ENCODE measurements at places on chromosomes 12 and 14. TPM values are rescaled to one million over a fixed set of nuclear protein-coding genes. Genes with fewer than 3 reads are reported as not detected.

DNA sequence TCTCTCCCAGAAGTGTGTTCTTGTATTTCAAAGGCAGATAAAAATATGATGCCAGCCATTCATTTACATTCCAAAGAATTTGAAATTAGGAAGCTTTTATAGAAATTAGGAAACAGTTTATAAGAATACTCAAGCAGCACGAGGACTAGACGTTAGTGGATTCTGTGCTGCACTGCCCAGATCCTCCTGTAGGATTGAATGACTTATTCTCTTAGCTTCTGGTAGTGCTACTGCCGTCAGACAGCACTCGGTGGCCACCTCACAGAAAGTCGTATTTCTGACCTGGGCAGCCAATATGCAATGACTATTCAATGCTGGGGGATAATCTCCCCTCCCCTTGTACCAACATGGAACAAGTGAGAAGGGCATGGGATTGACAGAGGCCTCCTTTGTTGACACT is 326.4 kb downstream of the RPL10L start:
- no peaks in the 10 kb centered on the region for H3K27me3 ChIP-seq
- no peak overlapping the region for H3K4me3 ChIP-seq
- no peak for DNase-seq

GRCh38 chr14:56952766-56953473 is 142.6 kb upstream of the OTX2 start:
- no peak overlapping the region for H3K4me3 ChIP-seq
- H3K36me3 ChIP-seq = no peaks in the 10 kb centered on the region
- H3K27me3 ChIP-seq = peaks cover 3% of the 10 kb centered on the region
- no peak for DNase-seq
- H3K4me1 ChIP-seq = no peaks in the 10 kb centered on the region

GRCh38 chr12:128664501-128664900 is 159.3 kb downstream of the SLC15A4 start:
- no peak for DNase-seq
- no peaks in the 10 kb centered on the region for H3K36me3 ChIP-seq
- no peaks in the 10 kb centered on the region for H3K4me1 ChIP-seq

DNA sequence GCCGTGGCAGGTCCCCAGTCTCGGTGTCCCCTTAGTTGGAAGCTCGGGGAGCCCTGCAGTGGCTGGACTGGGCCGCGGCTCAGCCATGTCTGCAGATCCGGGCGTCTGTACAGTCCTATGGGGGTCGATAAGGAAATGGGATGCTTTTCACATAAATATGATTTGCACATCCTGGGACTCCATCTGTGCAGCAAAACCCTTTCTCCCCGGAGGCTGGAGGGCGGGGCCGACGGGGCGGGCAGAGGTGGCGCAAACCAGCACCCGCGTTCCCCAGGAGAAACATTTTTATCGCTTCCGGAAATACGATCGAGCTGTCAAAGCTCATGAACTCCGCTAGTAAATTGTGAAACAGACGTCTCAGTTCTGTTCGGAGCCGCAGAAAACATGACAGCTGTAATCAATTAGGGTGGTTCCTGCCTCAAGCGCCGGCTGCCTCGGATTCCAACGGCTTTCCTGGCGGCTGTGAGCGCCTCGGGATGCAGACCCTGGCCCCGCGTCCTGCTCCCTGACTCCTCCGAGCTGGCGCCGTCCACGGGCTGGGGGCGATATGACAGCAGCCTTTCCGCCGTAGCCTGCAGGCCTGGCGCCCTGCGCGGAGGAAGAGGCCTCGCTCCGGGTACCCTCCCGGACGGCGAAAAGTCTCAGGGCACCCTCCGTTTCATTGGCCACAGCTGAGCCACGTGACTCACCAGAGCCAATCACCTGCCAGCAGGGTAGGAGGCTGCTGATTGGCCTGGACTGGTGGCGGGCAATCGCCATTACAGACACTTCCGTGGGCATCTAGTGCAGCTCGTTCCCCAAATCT is 23.0 kb downstream of the DIO3 start:
- H3K27ac ChIP-seq = no peak overlapping the region
- no peak for DNase-seq
- no peak overlapping the region for H3K4me3 ChIP-seq
- H3K27me3 ChIP-seq = peaks cover 6% of the 10 kb centered on the region

GRCh38 chr14:68248481-68249255 is 429.1 kb downstream of the RAD51B start:
- H3K4me1 ChIP-seq = peaks cover 25% of the 10 kb centered on the region
- H3K4me3 ChIP-seq = no peak overlapping the region
- no peaks in the 10 kb centered on the region for H3K27me3 ChIP-seq
- H3K36me3 ChIP-seq = no peaks in the 10 kb centered on the region
- no peak for DNase-seq

- no peaks in the 10 kb centered on the region for H3K27me3 ChIP-seq
- no peak overlapping the region for H3K27ac ChIP-seq
- no peaks in the 10 kb centered on the region for H3K4me1 ChIP-seq
- no peak overlapping the region for H3K4me3 ChIP-seq
- no peak for DNase-seq
Observed at GRCh38 chr14:30115756-30116155, 188.1 kb upstream of the PRKD1 start.

- peaks cover 26% of the 10 kb centered on the region for H3K4me1 ChIP-seq
- H3K27me3 ChIP-seq = no peaks in the 10 kb centered on the region
- peaks cover 52% of the 10 kb centered on the region for H3K36me3 ChIP-seq
- DNase-seq = no peak
- H3K27ac ChIP-seq = no peak overlapping the region
Observed at GRCh38 chr14:65491274-65491673, 78.7 kb downstream of the FUT8 start.

- H3K4me3 ChIP-seq = no peak overlapping the region
- DNase-seq = no peak
- peaks cover 25% of the 10 kb centered on the region for H3K36me3 ChIP-seq
- peaks cover 2% of the 10 kb centered on the region for H3K4me1 ChIP-seq
- H3K27me3 ChIP-seq = no peaks in the 10 kb centered on the region
- H3K27ac ChIP-seq = no peak overlapping the region
Observed at GRCh38 chr12:22670762-22671161, 45.8 kb downstream of the ETNK1 start.

The RSRC2 gene
- total RNA-seq = 96.1 TPM

DNA sequence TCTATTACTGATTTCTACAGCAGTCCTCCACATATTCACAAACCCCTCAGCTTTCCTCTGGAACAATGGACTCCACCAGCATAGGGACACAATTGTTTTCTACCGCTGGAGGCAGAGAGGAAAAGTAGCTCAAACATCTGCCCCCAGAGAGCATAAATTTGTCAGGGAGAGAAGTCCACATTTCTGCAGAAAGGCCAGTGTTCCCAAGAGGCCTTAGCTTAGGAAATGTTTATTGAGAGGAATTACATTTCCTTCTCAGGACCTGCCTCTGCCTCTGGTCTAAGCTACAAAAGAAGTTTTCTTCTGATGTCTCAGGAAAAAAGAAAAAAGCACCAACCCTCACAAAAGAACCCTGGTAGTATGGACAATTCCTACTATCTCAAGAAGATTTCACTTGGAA is 217.8 kb upstream of the BMP4 start:
- peaks cover 43% of the 10 kb centered on the region for H3K27me3 ChIP-seq
- no peak for DNase-seq
- H3K27ac ChIP-seq = no peak overlapping the region
- H3K4me1 ChIP-seq = peaks cover 9% of the 10 kb centered on the region
- H3K36me3 ChIP-seq = no peaks in the 10 kb centered on the region
- H3K4me3 ChIP-seq = no peak overlapping the region

- H3K27ac ChIP-seq = peak overlapping the region; percentile 87
- peaks cover 20% of the 10 kb centered on the region for H3K4me1 ChIP-seq
- no peaks in the 10 kb centered on the region for H3K27me3 ChIP-seq
- H3K36me3 ChIP-seq = peaks cover 2% of the 10 kb centered on the region
- DNase-seq = peak; percentile 74
Observed at GRCh38 chr14:69354383-69355153, 43.5 kb downstream of the ERH start.

The LGR5 gene
- total RNA-seq = not detected

DNA sequence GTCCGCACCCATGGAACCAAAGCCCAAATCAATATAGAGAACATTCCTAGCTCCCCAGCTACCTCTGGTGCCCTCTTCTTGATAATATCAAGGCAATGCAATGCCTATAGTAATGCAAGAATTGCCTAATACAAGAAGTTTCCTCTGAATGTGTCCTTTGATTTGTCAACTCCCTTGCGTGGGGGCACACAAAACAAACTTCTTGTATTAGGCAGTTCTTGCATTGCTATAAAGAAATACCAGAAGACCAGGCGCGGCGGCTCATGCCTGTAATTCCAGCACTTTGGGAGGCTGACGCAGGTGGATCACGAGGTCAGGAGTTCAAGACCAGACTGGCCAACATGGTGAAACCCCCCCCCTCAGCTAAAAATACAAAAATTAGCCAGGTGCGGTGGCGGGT is 10.4 kb upstream of the ITPK1 start:
- H3K4me3 ChIP-seq = no peak overlapping the region
- no peaks in the 10 kb centered on the region for H3K36me3 ChIP-seq
- no peak overlapping the region for H3K27ac ChIP-seq
- no peaks in the 10 kb centered on the region for H3K4me1 ChIP-seq
- DNase-seq = no peak
- peaks cover 6% of the 10 kb centered on the region for H3K27me3 ChIP-seq

DNA sequence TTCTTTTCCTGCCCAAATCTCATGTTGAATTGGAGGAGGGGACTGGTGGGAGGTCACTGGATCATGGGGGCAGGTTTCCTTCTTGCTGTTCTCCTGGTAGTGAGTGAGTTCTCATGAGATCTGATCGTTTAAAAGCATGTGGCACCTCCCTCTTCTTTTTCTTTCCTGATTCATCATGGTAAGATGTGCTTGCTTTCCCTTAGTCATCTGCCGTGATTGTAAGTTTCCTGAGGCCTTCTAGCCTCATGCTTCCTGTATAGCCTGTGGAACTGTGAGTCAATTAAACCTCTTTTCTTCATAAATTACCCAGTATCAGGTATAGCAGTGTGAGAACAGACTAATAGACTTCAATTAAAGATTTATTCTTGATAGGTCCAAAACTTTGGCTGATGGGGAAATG is 83.5 kb downstream of the CAND1 start:
- H3K27ac ChIP-seq = no peak overlapping the region
- no peaks in the 10 kb centered on the region for H3K27me3 ChIP-seq
- no peak for DNase-seq
- no peak overlapping the region for H3K4me3 ChIP-seq
- no peaks in the 10 kb centered on the region for H3K36me3 ChIP-seq

GRCh38 chr14:91945751-91946621 is 1.5 kb downstream of the FBLN5 start:
- no peak overlapping the region for H3K27ac ChIP-seq
- H3K4me1 ChIP-seq = peaks cover 23% of the 10 kb centered on the region
- no peaks in the 10 kb centered on the region for H3K36me3 ChIP-seq
- H3K4me3 ChIP-seq = no peak overlapping the region
- no peak for DNase-seq
- H3K27me3 ChIP-seq = peaks cover 41% of the 10 kb centered on the region

GRCh38 chr14:31927348-31927832 is 149.7 kb upstream of the ARHGAP5 start:
- no peaks in the 10 kb centered on the region for H3K4me1 ChIP-seq
- peaks cover 2% of the 10 kb centered on the region for H3K27me3 ChIP-seq
- H3K4me3 ChIP-seq = no peak overlapping the region
- H3K36me3 ChIP-seq = no peaks in the 10 kb centered on the region
- H3K27ac ChIP-seq = no peak overlapping the region
- no peak for DNase-seq

DNA sequence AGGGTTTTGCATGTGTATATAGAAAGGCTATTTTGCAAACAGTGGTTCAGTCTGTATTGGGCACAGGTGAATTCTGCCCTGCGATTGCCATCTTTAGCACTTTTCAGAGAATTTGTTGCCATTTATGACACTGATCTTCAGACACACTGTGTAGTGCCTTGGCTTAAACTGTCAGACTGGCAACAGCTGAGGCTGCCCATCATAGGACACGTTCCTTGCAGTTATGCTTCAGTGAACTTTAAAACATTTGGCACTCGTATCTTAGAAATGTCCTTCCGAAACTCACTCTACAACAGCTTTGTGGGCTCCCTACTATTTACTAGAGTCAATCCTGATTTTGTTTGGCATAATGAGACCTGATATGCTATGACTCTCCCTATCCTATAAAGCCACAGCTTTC is 29.1 kb downstream of the AP5M1 start:
- no peaks in the 10 kb centered on the region for H3K27me3 ChIP-seq
- no peaks in the 10 kb centered on the region for H3K4me1 ChIP-seq
- H3K27ac ChIP-seq = no peak overlapping the region
- H3K4me3 ChIP-seq = no peak overlapping the region
- DNase-seq = no peak

DNA sequence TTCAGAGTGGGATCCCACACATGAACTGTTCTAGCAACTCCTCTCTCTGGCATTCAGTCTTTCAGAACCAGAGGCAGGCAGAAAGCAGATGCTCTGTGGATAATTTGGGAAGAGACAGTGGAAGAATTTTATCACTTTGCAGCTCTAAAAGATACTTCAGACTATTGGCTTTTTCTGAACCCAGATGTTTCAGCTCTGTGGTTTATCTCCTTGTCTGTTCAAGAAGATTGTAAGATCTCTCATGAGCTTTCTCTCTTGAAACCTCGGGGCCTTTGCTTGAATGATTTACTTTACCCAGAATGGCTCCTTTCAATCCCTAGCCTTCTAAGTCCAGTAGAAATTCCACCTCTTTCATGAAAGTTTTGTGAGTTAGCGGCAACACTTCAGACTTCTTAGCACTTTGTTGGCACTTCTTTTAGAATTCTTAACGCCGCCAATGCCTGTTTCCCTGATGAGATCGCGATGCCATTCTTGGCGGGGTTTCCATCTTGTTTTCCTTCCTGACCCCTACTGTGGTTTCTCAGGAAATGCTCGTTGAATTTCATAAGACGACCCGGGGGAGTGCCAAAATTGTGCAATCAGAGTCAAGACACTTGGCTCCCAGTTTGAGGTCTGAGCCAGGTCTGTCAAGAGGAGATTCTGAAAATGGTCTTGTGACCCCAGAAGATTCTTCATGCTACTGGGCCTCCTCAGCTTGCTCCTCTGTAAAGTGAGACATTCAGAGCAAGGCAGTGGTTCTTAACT is 107.0 kb upstream of the PRICKLE1 start:
- H3K4me3 ChIP-seq = no peak overlapping the region
- H3K27ac ChIP-seq = no peak overlapping the region
- no peak for DNase-seq

The COX6A1 gene
- 351 TPM for total RNA-seq

- peak overlapping the region; percentile 98 for H3K27ac ChIP-seq
- H3K36me3 ChIP-seq = peaks cover 6% of the 10 kb centered on the region
- H3K4me1 ChIP-seq = peaks cover 45% of the 10 kb centered on the region
- H3K27me3 ChIP-seq = peaks cover 63% of the 10 kb centered on the region
- peak; percentile 64 for DNase-seq
Observed at GRCh38 chr14:75279153-75279762, 630 bp downstream of the FOS start.

All from activated CD8-positive, alpha-beta T cell treated with anti-CD3 and anti-CD28 coated beads, Interleukin-2, amount 10 ng/mL, durations not matched to agents 7 days and 5 days (primary cell).